ENCODE measurements at places on chromosomes 5 and 9.

- no peak for DNase-seq
Measured at GRCh38 chr9:77224746-77225312, 47.5 kb downstream of the VPS13A start.

GRCh38 chr5:109351988-109352864, 57.5 kb downstream of the PJA2 start:
- DNase-seq: no peak

DNA sequence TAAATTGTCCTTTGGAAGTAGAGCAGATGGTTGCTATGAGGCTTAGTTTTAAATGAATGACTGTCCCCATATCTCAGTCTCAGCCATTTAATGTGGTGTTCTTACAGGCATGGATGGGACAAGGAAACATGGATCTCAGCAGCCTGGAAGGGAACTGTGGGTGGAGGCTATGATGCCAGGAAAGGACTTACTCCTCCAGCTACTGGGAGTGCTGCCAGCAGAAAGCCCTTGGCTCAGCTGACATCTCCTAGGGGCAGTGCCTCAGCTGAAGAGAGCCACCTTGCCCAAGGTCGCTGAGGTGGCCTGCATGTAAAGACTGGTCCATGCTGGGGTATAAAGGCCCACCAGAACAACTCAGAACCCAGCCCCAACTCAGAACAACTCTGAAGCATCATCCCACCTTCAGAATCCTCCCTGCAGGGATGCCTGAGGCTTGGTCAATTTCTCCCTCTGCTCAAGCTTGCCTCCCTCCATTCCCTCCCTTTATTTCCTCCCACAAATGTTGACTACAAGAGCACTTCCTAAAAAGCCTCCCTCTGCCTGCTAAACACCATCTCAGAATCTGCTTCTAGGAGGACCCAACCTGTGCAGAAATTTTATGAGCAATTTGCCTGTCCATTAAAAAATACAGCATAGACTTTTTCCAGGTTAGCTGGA, 1.8 kb upstream of the PDE8B start:
- DNase-seq: no peak

DNA sequence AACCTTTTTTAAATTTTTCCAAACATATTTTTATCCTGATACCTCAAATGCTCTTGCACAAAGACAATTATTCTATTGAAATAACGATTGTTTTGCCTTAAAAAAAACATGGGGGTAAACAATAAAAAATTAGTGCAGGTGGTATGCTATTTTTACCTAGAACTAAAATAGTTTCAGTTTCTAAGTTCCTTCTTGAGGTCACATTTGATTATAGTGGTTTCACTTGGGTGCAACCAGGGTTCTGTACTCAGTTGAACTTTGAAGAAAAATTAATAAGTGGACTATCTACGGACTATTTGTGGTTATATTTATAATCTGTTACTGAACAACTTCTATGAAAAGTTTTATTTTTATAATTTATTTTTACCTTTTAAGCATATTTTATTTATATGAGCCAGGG, 387.1 kb upstream of the IZUMO3 start:
- no peak for DNase-seq

- DNase-seq: no peak
Measured at GRCh38 chr5:135039271-135040033, 5.4 kb upstream of the PITX1 start.

DNA sequence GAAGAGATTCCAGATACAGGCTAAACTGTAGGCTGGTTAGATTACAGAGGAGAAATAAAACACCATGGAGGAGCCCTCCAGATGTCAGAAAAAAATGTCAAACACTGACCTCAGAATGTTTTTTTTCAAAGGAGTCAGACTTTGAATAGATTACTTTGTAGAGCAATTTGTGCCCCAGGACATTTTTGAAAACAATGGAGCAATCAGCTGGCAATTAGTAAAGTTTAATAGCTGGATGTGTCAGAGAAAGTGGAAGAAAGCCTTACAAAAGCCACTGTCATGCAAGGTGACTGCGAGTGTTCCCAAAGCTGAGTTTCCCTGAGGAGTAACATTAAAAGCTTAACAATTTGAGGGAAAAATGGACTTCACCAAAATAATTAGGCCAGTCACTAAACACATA, 417.8 kb upstream of the CTNND2 start:
- DNase-seq: no peak

DNA sequence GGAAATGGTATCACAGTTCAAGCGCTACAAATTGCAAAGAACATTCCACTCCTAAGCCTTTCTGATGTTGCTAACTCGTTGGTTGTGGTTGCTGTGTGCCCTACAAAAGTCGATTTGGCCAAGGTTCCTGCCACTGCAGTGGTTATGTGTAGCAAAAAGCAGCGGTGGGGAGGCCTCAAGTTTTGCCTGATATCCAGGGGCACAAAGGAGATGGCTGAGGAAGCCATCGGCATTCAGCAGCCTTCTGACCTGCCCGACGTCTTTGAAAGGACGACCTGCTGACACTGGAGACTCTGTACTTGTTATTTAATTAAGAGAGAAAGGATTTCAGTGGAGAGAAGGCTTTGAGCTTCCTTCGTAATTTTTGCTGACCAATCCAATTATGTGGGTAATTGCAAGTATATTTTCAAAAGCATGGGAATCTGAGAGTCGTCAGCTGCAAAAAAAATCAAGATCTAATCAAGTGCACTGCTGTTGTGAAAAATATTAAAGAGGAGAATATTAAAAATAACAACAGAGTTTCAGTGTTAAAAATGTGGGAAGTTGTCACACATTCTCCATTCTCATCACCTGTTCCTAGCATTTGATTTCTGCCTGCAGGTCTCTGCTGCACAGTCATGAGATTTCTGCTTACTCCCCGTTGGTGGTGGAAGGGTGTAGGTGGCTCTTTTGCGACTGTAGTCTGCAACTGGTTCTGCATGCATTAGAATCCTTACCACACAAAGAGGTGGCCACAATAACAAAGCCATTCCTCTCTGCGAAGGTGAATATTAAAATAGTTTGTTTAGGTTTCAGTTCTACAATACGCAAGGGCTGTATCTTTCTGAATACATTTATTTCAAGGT, 319.2 kb downstream of the IRX2 start:
- no peak for DNase-seq
